ENCODE measurements at places on chromosomes 3 and 15.

GRCh38 chr3:184354121-184354728 is 7.2 kb downstream of the CLCN2 start:
- DNase-seq: peak; percentile 49

DNA sequence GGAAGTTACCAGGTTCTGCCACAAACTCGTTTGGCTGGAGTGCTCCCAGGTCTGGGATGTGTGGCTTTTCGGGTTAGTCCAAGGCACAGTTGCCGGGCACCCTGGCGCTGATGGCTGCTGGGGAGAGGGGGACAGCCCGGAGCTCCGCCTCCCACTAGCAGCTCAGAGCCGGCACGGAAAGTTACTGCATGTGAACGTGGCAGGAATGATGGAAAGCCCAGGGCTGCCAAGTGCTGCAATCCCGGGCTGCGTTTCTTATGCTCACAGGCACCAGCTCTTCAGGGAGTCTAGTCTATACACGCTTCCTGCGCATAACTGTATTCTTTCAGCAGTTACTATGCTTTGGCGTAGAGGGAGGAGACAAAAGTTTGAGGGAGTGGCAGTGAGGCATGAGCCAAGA is 141.8 kb upstream of the ICE2 start:
- no peak for DNase-seq

DNA sequence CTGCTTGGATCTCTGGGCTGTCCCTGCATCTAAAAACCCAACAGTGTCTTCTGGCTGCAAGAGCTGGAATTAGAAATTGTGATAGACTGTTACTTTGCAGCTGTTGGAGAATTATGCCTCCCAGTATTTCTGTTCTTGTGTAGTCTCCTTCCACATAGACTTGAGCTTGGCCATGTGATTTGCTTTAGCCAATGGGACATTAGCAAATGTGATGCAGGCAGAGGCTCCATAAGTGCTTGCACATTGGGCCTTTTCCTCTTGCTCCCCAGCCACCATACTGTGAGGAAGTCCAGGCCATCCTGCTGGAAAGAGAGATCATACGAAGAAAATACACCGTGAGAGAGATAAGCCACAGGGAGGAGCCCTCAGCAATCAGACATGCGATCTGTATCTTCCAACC is 33.8 kb upstream of the RASGRF1 start:
- DNase-seq: no peak

GRCh38 chr3:151501923-151502632 is 41.2 kb upstream of the IGSF10 start:
- peak; percentile 33 for DNase-seq

GRCh38 chr3:41364736-41365135 is 165.4 kb downstream of the CTNNB1 start:
- DNase-seq: no peak

DNA sequence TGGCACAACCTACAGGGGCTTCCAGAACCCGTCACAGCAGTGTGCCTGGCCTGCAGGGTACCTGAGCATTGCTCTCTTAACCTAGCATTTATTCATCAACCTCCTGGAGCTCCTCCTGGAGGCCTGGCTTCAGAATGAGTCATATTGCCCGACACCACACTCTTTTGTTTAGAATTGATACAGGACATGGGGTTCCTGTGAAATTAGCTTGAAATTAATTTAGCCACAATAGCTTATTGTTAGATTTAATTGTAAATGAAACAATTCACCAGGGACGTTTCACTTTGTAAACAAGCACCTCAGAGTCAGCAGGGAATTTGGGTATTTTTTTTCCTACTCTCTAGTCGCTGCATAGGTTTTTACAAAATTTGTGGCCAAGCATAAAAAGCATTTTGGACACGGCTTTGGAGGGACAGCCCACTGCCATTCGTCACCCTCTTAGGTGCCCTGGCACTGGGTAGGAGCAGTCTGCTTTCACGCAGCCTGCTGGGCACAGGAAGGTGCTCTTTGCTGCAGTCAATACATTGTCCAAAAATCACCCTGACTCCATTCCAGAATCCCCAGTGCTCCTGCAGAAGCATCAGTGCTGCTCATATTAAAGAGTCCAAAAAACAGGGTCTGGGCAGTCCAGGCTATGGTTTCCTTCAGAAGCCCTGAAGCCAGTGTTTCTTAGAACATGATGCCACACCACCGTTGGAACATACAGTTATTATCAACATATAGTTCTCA is 60.8 kb upstream of the MEF2A start:
- DNase-seq: no peak

DNA sequence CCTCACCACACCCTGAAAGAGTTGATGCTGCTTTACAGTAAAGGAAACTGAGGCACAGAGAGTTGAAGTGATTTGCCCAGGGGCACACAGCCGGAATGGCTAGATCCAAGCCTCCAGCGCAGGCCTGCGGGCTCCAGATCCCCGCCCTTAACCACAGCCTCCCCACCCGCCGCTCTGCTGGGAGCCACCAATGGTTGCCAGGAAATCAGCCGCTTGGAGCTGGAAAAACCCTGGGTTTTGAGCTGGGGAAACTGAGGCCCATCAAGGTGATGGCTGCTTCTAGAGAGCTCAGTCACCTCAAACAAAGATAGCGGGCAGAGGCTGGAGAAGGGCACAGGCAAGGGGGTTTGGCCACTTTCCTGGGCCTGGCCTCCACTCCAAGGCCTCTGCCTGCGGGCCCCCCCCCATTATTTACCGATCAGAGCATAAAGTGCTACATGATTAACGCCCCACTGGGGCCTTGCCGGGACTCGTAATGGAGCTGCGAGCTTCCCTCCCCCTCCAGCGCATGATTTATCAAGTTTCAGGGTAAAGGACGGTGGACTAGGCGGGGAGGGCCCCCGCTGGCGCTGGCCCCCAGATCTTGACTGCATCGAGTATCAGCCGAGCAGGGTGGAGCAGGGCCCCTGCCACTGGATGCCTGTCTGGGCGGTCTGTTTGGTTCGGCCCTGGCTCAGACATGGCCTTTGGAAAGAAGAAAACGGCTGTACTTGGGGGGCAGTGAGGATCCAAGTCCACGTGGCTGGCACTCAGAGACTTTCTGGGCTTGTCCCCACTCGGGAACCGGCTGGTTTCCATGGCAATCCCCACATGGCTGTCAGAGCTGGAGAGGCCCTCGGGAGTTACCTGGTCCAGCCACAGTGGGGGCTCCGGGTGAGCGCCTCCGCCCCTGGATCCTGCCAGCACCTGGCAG is 9.1 kb downstream of the PLXND1 start:
- peak; percentile 43 for DNase-seq
